ENCODE measurements at places on chromosomes 16 and 17. TPM values are rescaled to one million over a fixed set of nuclear protein-coding genes. Genes with fewer than 3 reads are reported as not detected.

The PMP22 gene
- not detected for total RNA-seq

DNA sequence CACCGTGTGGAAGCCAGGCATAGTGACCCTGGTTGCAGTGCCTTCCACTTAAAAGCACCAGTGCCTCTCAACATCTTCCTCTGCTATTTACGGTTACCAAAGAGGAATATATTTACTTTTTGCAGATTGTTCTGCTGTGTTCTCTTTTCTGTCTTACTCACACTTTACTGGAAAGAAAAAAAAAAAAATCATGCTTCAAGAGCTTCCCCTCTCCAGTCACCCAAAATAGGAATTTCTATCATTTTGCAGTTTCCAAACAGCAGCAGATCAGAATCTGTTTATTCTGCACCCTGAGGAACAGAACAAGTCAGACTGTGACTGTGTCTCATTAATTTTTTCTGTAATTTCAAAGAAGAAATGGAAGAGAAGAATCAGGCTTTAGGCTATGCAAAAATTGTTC is 96.1 kb downstream of the KCNJ2 start:
- no peak for DNase-seq

DNA sequence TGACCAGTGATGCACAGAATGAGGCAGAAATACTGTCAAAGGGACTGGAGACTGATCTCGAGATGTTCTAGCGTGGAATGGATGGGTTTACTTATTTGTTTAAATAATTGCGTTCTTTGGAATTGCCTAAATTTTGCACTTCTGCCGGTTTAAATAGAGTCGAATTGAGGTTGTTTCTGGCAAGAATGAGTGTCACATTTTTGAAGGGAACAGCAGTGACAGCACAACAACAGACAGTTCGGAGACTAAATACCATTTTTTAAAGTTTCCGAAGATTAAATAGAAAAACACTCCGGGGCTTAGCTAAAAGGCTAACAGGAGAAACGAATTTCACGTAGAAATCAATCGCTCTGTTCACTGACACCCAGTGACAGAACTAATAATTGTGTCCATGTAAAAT is 969.2 kb upstream of the RBFOX1 start:
- DNase-seq = no peak

DNA sequence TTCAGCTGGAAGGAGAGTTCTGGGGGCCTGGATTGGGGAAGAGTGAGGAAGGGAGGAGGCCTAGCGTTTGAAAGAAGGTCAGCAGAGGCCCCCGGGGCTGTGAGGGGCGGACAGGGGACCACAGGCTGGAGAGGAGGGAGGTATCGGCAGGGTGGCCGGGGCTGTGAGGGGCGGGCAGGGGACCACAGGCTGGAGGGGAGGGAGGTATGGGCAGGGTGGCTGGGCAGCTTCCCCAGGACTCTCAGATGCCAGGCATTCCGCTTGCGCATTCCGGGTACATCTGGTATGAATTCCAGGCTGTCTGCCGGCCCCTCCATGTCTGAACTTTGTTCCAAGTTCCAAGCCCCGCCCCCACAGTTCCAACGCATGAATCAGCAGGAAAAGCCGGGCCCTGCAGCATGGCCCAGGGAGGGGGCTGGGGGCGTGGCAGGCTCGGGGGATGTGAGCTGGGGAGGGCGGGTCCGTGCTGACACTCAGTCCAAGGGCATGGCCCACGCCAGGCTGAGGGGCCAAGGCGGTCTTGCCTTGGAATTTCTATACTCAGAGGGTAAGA is 4.3 kb upstream of the TLCD2 start:
- DNase-seq = no peak

The TEKT3 gene
- not detected for total RNA-seq

GRCh38 chr17:40895106-40895730 is 10.2 kb upstream of the KRT20 start:
- no peak for DNase-seq

The TBC1D3I gene
- total RNA-seq = 0.13 TPM

Data from activated T-cell treated with anti-CD3 and anti-CD28 coated beads, Interleukin-2, amount 50 U/mL, for 4 hours (primary cell).